ENCODE measurements at places on chromosomes 3 and 15.
A peak's percentile ranks its signal among the peaks of the same experiment; 100 is the strongest.

DNA sequence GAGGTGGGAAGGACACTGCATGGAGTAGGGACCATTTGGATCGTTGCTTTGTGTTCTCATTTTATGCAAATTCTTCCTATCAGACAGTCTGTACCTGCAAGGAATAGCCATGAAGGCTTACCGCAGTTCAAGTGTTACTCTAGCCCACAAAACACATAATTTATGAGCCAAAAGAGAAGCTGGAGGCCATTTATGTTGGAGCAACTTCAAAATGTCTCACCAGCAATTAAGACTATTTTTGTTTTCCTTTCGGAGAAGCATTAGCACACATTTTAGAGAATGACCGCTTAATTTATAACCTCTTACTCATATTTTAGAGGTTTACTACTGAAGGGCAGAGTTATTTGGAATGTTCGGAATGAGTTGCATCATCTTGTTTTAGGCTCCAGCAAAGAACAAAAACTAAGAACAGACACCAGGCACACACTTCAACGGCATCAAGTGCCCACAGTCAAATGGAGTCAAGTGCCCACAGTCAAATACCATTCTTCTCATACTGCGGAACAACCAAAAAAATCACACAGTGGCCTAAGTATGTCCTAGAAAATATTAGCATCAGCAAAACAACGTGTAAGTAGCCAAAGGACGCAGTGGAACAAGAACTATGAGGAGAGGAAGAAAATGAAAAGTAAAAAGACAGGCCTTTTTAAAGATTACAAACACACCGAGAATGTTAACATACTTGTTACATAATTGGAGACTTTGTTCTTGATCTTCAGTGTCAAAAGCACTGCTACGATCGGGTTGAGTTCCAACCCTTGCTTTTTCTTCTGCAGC lies 17.5 kb upstream of the GOLGA8J start:
- peak; percentile 75 for DNase-seq

GRCh38 chr3:158774965-158775364 lies 26.9 kb upstream of the MFSD1 start:
- DNase-seq: no peak

DNA sequence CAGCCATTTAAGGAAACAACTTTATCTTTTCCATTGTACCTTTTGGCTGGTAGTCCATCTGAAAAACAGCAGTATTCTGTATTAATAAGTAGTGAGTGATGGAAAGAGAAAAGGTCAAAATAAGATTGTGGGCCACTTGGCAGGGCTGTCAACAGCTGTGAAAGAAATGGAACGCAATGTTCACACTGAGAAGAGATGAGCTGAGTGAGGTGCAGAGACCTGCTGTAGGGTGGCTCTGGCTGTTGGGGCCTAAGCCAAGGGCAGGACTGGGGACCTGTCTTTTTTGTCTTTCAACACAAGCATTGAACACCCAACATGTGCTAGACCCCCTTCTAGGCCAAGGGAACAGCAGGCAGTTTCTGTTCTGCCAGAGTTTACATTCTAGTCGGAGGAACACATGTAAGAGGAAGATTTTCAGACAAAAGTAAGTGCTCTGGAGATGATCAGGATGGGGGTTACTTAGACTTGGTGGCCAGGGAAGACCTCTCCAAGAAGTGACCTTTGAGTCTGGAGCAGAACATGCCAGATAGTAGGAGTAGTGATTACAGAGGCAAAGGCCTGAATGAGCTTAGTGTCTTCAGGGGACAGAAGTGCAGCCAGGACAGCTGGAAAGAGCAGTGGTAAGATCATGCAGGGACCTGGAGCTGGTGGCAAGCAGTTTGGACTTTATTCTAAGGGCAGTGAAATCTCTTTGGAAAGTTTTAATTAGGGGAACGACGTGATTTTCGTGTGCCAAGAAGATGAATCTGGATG lies 29.6 kb downstream of the TSEN2 start:
- no peak for DNase-seq

DNA sequence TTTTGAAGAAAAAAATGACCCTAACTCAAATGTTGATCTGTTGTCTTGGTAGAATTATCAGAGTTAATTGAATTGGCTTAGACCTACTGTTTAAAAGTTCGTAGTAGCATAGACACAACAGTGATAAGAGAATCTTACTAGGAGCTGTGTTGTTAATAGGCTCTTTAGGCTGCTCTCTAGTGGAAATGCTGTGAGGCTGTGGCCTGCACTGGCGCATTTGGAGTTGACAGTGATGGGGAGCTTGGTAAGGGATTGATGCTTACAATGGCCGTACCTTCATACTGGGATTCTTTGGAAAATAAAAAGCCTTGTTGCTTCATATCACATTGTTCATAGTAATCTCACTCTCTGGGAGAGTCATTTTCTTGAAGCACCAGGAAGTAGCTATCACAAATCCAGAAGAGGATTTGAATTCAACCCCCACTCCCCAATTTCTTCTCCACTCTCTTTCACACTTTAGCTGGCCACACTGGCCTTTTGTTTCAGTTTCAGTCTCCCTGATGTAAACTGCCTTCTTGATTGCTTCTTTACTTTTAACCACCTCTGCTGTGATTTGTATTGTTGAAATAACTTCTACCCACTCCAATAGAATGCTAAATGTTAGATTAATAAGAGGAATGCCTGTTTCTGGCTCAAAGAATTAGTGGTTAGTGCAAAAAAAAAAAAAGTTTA lies 56.6 kb downstream of the CEP63 start:
- no peak for DNase-seq

DNA sequence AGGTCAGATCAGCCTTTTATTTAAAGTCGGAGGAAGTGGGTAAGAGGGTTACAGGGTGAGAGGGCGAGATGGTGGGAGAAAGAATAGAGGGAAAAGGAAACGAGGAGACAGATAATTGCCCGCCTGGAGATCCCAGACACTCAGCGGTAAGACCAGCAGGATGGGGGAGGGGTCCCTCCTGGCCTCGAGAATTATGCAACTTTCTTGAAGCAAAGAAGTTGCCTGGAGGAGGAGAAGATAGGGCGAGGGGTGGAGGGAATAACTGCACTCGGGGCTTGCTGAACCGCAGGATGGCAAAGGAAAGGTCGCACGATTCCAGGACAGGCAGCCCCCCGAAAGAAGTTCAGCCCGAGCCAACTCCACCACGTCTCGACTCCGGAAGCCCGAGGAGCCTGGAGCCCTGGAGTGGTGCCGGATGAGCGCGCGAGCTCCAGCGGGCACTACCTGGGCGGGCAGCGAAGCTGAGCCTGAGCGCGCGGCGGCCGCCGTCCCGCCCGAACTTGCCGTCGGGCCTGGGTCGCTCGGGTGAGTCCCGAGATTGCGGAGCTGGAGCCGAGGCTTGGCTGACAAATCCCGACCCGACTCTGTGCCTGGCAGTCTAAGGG lies 402 bp downstream of the WWTR1 start:
- DNase-seq: no peak

DNA sequence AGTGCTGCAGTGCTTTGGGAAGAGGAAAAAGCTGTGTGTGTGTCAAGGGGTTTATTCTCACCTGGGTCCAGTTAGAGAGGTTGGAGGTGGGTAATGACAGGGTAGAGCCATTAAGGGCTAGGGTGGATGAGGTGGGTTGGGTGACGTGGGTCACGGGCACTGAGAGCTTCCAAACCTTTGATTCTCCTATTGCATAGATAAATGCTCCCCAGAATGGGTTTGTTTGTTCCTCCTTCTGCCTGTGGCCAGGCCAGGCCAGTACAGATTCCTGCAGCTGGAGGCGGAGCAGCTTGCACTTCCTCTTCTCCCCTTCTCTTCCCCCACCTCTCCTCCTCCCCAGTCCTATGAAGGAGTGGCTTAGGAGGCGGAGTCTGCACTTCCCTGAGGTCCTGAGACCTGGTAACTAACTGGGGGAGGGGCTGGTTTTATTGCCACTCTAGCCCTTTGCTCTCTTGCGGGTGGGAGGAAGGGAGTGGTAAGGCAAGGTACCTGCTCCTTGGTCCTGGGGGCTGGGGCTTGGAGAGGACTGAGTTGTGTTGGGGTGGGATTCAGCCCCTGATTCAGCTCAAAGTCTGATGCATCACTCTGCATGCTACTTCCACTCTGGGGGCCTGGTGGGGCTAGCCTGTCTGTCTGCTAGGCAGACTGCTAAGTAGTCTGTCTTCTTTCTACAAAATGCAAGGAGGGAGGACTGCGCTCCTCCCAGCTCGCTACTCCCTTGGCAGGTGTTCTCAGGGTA lies 3.5 kb downstream of the SPINT1 start:
- DNase-seq: no peak

- DNase-seq: no peak
Observed at GRCh38 chr3:161339517-161340500, 31.5 kb downstream of the SPTSSB start.

GRCh38 chr15:80643431-80643951 lies 51.6 kb upstream of the ABHD17C start:
- peak; percentile 74 for DNase-seq

DNA sequence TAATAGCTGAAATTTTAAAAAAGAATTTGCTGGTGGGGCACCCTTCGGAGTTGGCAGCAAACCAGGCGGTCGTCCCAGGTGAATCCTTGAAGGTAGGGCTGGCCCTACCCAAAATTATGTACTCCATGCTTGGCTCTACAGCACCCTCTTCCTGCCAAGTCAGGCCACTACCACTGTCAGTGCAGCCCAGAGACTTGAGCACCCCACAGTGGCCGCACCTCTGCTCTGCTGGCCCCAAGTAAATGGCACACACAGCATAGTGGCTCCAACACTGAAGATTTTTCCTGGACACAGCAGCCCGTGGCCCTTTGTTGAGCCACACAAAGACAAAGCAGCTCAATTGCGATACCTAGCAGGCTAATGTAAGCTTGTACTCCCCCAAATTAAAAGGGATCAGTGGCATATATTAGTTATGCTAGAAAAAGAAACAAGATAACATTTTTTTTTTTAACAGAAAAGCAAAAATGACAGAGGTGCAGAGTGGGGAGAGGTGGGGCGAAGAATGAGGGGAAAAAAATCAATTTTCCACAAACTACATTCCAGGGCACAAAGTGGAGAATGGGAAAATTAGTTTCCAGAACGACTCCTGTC lies 250.5 kb downstream of the UACA start:
- no peak for DNase-seq

- DNase-seq: no peak
Observed at GRCh38 chr3:165805946-165806561, 31.2 kb downstream of the BCHE start.

DNA sequence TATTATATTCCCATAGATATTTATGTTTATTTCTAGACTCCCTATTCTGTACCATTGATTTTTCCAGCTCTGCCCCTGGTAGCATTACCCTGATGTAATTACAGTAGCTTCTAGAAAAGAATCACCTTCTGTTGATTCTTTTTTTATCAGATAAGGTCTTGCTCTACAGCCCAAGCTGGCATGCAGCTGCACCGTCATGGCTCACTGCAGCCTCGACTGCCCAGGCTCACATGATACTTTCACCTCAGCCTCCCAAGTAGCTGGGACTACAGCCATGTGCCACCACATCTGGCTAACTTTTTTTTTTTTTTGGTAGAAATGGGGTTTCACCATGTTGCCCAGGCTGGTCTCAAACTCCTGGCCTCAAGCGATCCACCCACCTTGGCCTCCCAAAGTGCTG lies 41.8 kb downstream of the SLC24A1 start:
- DNase-seq: no peak

- no peak for DNase-seq
Observed at GRCh38 chr3:15283702-15284101, 48.7 kb downstream of the SH3BP5 start.

GRCh38 chr15:39486621-39487457 lies 94.0 kb upstream of the THBS1 start:
- no peak for DNase-seq

Data from GM04503 (cell line).